CD14-positive monocyte (primary cell): ENCODE measurements at places on chromosomes 5 and 9.

GRCh38 chr9:99296291-99296951 lies 74.3 kb downstream of the SEC61B start:
- no peak for DNase-seq

DNA sequence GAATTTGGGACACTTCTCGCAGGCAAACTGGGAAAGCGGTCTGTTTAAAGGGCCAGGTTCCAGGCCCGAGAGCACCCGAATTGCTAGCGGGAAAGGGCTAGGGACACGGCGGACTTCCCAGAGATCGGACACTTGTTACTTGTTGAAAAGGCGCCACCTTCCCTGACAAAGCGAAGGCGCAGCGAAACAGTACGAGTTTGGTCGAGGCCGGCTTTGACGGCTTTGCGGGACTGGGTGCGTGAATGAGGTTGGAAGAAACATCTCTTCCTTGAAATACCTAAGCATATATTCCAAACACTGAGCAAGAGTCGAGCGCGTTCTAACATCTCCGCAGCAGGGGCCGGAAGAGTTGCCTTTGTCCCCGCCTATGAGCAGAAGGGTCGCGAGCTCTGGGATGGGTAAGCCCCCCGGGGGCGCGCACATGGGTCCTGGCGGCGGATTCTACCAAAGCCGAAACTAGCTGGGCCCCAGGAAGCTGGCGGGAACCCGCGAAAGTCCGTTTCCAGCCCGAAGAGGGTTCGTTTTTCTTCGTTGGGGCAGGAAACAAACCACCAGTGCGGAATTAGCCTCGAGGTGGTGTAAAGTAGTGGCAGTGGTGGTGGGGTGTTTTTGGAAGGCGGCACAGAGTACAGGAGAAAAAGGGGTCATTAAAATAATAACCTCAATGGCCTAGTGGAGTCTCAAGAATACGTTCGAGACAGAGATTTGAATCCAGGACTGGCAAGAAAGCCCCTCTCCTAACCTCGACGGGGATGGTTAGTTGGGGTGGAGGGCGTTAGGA lies 1.5 kb downstream of the GDNF start:
- DNase-seq = no peak

- DNase-seq = no peak
Observed at GRCh38 chr5:61631438-61631941, 299.4 kb downstream of the ZSWIM6 start.

GRCh38 chr9:32864971-32865370 lies 81.6 kb downstream of the TMEM215 start:
- DNase-seq = no peak

- DNase-seq = no peak
Observed at GRCh38 chr9:114240647-114241558, 82.0 kb upstream of the ORM1 start.

- DNase-seq = no peak
Observed at GRCh38 chr9:103169798-103170197, 174.7 kb downstream of the CYLC2 start.

DNA sequence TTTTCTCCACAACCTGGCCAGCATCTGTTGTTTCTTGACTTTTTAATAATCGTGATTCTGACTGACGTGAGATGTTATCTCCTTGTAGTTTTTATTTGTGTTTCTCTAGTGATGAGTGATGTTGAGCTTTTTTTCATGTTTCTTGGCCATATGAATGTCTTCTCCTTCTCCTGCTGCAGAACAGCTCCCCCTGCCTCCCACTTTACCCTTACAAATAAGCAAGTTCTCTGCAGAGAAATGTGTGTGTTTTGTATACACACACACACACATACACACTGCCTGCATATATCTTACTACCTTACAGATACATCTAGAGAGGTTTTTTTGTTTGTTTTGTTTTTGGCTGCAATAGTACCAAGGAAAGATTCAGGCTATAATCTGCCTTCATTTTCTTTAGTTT lies 88.7 kb upstream of the PHF24 start:
- DNase-seq = no peak
